ENCODE measurements at places on chromosomes 5 and 9.

DNA sequence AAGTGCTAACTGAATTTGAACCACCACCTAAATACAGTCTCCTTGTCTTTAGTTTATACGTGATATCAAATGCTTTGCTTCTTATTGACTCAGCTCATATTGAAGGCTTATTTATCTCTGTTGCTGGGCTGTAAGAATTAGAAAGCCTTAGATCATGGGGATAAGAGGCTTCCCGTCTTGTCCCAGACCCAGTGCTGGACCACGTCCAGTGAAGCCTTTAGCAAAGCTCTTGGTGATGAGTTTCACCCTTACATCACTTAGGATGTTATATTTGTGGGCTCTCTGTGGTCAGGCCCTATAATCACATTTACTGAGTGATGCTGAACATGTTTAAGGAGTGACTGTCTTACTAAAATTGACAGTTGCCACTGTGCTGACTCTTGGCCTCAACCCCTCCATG lies 11.2 kb downstream of the FAM240B start:
- no peak for DNase-seq

GRCh38 chr9:91047993-91048607 lies 246.5 kb downstream of the SYK start:
- no peak for DNase-seq

GRCh38 chr5:116655431-116655830 lies 80.8 kb upstream of the SEMA6A start:
- no peak for DNase-seq

DNA sequence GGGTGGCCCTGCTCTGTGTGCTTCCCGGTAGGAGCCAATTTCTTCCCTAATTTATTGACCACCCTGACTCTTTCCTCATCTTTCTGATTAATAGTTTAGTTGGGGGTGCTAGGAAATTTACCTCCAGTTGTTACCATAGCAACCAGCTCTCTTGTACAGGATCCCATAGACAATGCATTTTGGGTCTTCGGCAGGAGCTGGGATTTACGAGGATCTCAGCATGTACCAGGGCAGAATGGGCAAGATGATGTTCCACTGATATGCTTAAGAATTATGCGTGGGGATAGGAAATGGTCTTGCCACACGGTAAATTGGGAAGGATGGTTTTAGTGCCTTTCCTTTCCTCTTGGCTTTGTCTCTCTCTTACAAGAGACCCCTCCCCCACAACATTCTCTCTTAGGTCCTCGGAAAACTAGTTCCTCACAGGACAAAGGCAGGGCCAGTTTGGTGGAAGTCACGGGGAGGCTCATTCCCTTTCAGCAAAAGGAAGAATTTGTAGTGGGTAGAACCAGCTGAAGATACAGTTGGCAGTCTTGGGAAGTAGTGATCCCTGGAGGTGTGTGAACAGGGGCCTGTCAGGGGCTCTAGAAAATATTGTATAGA lies 133.4 kb upstream of the SHB start:
- no peak for DNase-seq

DNA sequence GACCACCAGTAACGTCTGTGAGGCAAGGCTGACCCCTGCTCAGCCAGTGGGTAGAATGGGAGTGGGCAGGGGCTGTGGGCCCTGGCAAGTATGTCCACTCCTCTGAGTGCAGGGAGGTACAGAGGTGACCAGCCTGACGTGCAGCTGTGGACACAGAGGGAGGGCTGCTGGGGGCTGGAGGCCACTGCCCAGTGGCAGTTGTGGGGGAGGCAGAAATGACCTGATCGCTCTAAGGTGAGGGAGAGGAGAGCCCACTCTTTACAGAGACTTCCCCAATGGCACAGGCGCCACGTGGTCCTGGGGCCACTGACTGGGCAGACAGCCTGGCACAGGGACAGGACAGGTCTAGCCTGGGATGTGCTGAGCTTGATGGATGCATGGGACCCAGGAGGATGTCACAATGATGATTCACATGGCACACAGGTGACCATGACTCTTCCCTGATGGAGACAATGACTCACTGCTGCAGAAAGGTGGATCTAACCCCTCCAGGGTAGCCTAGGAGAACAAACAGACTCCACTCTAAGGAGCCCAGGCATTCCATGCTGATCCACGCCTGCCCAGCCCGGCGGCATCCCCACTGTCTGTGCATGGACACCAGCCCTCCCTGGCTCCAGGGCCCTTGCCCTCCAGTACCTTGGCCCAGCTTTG lies 7.7 kb downstream of the LPCAT1 start:
- no peak for DNase-seq

Data from NCI-H2081 treated with DMSO at 0.1 percent for 48 hours (cell line).